ENCODE measurements at places on chromosomes 3 and 15.

DNA sequence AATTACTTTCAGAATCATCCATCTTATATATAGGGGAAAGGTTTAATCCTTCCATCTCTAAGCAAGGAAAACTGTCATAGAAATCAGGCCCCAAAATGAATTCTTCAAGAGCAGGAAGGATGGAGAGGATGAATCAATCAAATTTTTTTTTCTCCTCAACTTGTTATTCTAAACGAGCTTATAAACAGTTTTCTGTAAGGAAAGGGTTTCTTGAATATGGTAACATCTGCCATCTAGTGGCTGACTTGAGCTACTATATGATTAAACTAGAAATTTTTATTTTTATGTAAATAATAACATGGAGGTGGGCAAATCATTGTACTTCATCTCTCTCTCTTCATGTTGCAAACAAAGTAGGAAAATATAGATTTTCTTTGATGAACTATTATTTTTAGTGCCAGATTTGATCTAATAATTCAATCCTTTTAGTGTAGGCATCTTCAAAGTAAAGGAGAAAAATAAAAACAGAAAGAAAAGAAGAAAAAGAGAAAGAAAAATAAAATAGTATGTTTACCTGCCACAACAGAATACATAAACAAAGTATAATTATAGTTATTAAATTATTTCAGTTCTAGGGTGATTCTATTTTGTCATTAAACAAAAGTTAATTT lies 146.6 kb downstream of the SERPINI1 start:
- DNase-seq = no peak

- no peak for DNase-seq
Observed at GRCh38 chr15:78083186-78083585, 5.7 kb upstream of the TBC1D2B start.

- DNase-seq = peak; percentile 59
Observed at GRCh38 chr3:83934192-83935021, 1024.4 kb upstream of the CADM2 start.

DNA sequence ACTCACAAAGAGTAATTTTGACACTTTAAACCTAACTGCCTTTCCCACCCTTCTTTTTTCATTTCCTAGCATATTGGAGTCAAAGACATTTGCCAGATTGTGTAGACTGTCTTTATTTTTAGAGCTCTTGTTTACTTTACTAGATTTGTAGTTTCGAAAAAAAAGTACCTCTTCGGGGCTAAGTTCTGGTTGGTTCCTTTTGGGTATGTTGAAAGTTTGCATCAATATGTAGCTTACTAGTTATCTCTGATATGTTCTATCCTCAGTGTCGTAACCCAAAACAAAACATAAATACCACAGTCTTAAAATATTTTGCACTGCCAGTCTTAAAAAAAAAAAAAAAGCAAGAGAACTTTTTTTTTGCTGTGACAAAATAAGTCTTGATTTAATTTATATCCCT lies 52.2 kb downstream of the REC114 start:
- no peak for DNase-seq

GRCh38 chr3:30638685-30639412 lies 32.4 kb downstream of the TGFBR2 start:
- no peak for DNase-seq

- no peak for DNase-seq
Observed at GRCh38 chr3:82814660-82815059, 1053.2 kb upstream of the GBE1 start.

DNA sequence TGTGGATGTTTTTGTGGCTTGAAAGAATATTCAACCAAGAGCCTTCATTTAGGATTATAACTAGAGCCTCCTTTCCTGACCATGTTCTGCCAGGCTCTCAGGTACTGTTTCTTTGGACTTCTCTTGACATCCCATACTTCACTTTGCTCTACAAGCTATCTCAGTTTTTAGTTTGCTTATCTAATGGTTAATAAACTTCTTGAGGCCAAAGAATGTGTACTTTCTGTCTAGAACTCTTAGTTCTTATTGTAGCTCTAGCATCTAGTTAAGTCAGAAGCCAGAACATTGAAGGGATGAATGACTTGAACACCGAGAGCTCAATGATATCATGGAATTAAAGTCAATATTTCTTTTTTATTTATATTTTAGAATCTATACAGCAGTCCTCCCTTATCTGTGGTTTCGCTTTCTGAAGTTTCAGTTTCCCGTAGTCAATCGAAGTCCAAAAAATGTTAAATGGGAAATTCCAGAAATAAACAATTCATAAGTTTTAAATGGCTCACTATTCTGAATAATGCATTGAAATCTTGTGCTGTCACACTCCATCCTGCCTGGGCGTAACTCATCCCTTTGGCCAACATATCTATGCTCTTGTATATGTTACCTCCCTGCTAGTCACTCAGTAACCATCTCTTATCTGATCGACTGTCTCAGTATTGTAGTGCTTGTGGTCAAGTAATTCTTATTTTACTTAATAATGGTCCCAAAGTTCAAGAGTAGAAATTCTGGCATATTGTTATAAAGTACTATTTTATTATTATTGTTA lies 368.6 kb upstream of the RBMS3 start:
- no peak for DNase-seq

DNA sequence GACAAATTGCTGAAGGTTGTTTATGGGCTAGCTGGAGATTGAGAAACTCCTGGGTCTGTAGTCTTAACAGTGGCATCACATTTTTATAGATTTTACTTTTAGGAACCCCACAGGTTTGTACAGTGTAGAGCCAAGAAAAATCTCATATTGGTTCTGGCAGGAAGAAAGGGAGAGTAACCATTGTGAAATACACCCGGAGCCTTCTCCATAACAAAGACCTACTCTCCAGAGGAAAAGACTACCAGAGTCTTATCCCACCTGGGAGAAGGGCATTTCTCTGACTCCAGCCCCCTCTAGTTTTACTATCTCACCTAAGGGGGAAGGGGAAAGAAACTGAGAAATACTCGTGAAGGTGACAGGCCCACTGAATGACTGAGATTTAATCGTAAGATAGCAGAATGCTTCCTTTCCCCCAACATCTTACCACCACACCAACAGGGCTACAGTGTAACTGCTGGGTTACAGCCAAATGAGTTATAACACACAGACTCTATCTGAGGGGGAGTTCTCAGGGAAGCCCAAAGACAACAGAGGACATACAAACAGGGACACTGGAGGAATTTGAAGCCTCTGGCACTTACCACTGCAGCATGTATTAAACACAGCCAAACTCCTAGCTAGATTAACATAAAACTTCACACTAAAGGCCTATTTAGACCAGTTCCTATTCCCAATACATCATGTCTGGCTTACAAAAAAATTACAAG lies 56.1 kb downstream of the SYN2 start:
- no peak for DNase-seq

GRCh38 chr3:41290736-41291135 lies 91.4 kb downstream of the CTNNB1 start:
- DNase-seq = no peak

GRCh38 chr3:181917027-181917426 lies 205.3 kb downstream of the SOX2 start:
- no peak for DNase-seq

Data from HS-5 (cell line).